ENCODE measurements at places on chromosomes 7 and 10.

GRCh38 chr10:4240608-4241197 lies 455.7 kb upstream of the KLF6 start:
- no peak for DNase-seq

- DNase-seq, result no peak
Measured at GRCh38 chr10:109689785-109690184, 233.5 kb downstream of the XPNPEP1 start.

GRCh38 chr10:95798096-95798855 lies 42.3 kb downstream of the ENTPD1 start:
- no peak for DNase-seq

- no peak for DNase-seq
Measured at GRCh38 chr10:125797994-125798662, 22.5 kb upstream of the MMP21 start.

DNA sequence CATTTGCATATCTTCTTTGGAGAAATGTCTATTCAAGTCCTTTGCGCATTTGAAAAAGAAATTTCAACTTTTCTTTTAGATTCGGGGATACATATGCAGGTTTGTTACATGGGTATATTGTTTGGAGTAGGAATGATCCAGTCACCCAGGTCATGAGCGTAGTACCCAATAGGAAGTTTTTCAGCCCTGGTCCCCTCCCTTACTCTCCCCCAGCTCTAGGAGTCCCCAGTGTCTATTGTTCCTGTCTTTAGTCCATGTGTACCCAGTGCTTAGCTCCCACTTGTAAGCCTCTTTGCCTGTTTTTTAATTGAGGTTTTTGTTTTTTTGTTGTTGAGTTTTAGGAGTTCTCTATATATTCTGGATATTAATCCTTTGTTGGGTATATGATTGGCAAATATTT lies 63.3 kb downstream of the SND1 start:
- DNase-seq, result no peak

GRCh38 chr10:62394556-62395018 lies 20.4 kb downstream of the ZNF365 start:
- no peak for DNase-seq

DNA sequence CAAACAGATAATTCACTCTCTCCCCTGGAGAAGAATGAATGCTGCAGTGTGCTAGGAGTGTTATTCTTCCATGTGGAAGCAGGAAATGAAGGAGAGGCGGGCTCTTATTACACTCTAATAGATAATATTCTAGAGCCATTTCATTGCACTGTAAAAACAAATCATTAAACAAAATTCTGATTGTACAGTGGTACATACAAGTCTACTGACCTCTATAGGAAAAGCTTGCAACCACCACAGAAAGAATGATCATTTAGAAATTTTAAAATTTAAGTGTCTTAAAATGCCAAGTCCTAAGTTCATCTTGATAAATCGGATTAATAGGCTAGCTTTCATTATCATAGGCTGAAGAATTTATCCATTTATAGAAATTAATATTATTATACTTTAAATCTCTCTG lies 960.3 kb upstream of the LRRN3 start:
- DNase-seq, result no peak

- no peak for DNase-seq
Measured at GRCh38 chr7:157032644-157033482, 22.4 kb upstream of the MNX1 start.

DNA sequence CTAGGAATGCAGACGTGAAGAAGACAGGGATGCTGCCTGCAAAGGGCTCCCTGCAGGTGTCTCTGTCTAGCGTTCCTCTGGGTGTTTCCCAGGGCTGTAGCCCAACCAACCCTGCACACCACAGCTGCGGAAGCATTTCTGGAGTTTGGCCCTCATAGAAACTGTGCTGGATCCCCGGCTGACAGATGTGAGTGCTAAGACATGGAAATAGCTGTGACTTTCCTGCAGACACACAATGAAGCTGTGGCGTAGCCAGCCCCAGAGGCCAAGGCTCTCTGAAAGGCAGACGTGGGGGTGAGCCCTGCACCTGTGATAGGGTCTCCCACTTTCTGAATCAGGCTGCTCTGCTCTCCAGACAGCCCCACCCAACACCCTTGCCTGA lies 44.8 kb downstream of the ADCYAP1R1 start:
- no peak for DNase-seq

DNA sequence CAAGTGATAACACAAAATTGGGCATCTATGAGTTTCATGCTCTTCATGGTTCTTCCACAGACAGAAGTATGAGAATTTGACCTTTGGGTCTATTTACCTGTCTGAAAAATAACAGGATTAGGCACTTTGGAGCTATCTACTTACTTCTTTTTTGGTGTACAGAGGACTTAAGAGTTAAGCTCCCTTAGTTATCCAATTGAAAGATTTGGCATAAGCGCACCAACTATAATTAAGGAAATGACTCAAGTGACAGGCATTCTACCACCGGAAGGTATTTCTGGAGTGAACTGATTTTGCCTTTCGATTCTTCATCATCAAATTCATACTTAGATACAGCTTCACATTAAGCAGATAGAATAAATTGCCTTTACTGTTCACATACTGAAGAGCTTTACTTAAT lies 43.9 kb downstream of the IFIT5 start:
- DNase-seq, result no peak

GRCh38 chr7:148155000-148155399 lies 435.6 kb upstream of the C7orf33 start:
- no peak for DNase-seq

DNA sequence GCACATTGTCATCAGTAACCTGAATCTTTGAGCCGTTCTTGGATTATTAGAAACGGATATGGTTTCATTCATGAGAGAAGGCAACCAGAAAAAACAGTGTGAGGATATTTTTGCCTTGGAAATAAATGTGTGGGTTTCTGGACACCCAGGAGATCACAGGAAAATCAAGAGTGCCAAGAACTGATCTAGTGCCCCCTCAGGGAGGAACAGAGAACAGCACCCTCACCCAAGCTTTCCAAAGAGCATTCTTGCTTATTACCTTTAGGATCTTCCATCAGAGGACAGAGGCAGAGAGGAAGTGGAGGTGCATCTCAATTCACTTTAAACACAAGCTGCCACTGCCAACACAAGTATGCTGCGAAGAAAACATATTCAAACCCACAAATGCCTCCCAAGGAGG lies 851.5 kb upstream of the COBL start:
- DNase-seq, result no peak

- DNase-seq, result no peak
Measured at GRCh38 chr7:6649241-6649961, 12.3 kb downstream of the ZNF316 start.

DNA sequence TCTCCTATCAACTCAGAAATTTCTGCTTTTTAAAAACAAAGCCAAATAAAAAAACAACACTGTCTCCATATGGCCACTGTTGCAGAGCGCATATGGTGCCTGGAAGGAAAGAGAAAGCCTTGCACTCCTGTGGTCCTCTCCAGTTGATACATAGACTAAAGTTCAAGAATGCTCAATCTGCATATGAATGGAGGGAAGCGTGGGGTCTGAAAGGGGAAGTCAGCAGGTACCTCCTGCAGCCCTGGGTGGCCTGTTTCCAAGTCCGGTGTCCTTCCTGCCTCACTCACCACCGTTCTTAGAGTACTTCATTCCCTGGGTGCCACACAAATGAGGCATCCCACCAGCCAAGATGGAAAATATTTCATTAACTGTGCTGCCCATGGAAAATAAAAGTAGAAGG lies 138.3 kb upstream of the PALS2 start:
- no peak for DNase-seq

- DNase-seq, result no peak
Measured at GRCh38 chr10:5890452-5890915, 441 bp downstream of the FBH1 start.

- no peak for DNase-seq
Measured at GRCh38 chr10:33428682-33429081, 94.2 kb upstream of the NRP1 start.

DNA sequence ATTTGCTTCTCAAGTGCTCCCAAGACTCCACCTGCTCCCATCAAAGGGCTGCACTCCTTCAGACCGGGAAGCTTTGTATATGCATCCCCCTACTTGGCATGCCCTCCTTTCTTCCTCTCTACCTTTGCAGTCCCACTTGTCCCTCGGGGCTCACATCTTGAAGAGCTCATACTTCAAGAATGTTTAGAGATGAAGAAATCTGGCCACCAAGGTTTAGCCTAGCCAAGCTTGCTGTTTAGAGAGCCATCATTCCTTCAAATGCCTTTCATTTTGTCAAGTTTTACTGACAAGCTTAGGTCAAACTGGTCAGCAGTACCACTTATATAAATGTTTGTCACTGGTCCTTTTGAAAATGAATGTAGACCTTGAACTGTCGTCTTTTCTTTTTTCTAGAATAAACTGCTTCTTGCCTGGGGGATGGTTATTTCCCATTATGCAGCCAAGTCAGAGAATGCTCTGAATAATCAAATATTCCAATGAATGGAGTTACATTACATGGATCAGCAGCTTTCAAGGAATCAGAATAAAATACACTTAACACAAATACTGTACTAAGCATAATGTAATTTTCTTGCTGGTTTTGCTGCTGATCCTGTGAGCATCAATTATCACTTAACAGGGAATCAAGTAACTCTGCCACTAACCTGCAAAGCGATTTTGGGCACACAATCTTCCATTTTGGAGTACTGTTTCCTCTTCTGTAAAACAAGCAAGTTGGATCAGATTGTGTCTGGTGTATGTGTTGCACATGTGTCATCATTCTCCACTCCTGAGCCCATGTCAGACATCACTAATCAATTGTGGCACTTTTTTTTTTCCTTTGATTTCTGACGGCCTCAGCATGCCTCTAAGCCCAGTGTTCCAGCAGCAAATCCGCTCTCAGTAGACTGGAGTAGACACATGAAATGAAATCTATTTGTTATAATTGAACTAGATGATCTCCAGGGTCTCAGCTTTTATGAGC lies 357.9 kb downstream of the PTEN start:
- no peak for DNase-seq

DNA sequence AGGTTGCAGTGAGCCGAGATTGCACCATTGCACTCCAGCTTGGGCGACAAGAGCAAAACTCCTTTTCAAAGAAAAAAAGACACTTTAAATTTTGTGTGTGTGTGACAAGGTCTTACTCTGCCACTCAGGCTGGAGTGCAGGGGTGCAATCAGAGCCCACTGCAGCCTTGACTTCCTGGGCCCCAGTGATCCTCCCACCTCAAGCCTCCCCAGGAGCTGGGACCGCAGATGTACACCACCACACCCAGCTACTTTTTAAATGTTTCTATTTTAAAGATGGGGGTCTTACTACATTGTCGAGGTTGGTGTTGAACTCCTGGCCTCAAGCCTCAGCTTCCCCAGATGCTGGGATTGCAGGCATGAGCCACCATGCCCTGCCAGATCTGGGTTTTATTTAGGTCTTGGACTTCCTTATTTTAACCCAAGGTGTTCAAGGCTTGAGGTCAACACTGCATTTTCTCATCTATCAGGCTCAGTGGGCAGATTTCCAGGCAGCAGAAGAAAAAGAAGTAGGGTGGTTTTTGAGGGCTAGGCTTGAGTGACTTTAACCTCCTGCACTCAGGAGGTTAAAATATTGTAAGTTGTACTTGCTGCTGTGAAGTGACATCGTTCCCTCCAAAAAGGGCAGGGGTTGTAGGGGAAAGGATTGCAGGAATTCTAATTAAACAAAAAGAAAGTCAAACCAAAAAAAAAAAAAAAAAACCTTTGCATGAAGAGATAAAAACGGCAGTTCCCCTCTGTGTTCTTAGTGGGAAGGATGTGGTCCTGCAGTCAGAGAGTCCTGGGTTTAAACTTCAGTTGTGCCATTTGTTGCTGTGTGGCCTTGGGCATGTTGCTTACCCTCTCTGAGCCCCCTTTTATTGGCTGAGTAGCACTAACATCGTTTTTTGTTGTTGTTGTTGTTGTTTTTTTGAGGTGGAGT lies 71.5 kb downstream of the CARD11 start:
- DNase-seq, result no peak

DNA sequence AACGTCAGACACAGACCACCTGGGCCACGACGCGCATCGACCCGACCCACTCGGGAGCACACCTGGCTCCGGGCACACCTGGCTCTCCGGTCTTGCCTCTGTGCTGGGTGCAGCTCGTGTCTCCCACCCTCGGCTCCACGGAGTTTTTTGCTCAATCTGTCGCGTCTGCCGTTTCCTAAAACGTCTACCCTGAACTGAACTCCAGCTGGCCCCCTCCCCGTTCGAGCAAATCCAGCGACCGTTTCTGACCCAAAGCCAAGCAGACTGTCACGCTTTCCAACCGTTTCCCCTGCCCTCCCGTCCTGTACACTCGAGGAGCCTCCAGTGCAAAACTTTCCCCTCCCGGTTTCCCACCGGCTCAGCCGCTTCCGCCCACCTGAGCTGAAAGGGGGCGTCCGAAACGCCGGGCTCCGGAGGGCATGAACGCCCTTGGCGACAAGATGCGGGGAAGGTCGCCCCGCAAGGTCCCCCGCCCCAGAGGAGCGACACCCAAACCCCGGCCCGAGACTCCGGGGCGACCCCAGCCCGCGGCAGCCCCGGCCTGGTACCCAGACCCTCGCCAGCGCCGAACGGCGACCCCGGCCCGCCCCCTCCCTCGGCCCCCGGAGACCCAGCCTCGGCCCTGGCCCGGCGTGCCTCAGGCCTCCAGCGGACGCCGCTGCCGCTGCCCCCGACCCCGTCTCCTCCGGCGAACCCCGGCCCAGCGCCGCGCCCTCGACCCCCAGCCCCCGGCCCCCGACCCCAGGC lies 557 bp downstream of the CYTH3 start:
- DNase-seq, result peak; percentile 18

DNA sequence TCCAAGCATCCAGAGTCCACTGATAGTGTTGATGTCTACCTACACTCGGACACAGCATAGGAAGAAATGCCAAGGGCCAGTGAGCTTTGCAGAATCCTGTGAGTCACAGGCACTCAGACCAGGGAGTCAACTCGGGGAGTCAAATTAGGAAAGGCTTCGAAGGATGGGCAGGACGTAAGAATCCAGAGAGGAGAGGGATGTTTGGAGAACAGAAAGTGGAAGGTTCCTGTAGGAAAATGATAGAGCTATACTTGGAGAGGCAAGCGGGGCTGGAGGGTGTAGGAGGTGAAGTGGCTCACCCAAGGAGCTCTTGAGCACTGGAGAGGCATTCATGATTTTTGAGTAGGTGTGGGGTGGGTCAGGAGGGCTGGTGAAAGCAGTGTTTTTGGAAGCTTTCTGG lies 3.0 kb downstream of the ZYX start:
- DNase-seq, result no peak

- DNase-seq, result no peak
Measured at GRCh38 chr7:50228148-50228547, 76.4 kb upstream of the IKZF1 start.

GRCh38 chr10:64086083-64086767 lies 565.0 kb downstream of the REEP3 start:
- no peak for DNase-seq

DNA sequence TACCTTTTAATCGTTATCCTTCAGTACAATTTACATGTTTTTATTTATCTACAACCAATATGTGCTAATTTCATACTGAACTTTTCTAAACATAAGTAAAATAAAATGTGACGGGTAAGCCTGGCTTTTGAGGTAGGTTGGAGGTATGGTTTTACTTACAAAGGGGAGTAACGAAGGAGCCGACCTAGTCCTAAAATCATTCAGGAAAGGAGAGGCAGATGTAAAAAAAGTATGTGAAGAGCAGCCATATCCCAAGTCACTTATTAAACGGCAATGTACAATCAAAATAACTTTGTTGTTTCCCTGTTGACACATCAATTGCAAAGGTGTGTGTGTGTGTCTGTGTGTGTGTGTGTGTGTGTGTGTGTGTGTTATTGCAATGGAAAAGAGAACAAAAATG lies 351.3 kb downstream of the CRPPA start:
- no peak for DNase-seq

Measured in stimulated activated CD4-positive, alpha-beta T cell treated with anti-CD3 and anti-CD28 coated beads, Interleukin-4, amount 100 ng/mL, for 1 hour (primary cell).